ENCODE measurements at places on chromosomes 6 and 20.

DNA sequence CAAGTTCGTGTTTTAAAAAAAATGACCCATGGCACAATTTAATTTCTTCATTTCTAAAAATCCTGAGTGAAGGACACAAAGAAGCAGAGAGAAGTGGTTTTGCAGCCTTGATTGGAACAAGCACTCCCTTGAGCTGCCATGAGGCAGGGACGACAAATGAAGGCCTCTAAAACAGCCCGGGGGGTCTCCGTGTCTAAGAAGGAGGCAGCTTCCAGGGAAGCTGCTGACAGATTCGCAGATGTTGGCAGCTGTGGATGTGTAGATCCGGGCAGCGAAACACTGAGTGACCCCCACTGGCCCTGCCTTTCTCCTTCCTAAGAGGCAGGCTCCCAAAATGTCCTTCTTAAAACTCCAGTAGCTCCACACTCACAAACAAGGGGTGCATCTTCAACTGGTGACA lies 9.6 kb upstream of the LBP start:
- no peak for DNase-seq

- DNase-seq = no peak
Measured at GRCh38 chr6:23027281-23027680, 457.9 kb downstream of the HDGFL1 start.

- DNase-seq = no peak
Measured at GRCh38 chr20:24560571-24561491, 91.4 kb downstream of the SYNDIG1 start.

GRCh38 chr20:21505810-21506530 lies 7.9 kb downstream of the NKX2-2 start:
- DNase-seq = no peak

DNA sequence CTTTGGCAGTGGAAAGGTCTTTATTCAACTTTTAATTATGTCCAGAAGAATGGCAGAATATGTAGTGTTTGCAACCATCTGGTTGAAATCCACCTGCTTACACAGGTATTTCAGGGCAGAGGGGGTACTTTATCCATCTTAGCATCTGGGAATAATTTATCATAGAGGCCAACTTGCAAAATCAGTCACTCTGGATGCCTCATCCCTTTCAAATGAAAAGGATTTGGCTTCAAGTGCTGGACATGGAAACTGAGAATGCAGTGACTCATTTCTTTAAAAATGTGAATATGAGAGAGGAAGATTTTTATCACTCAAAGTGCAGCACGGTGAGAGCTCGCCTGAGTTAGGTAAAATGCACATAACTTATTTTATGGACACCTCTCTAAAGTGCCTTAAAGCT lies 758.3 kb downstream of the KIF16B start:
- DNase-seq = no peak

- no peak for DNase-seq
Measured at GRCh38 chr20:19497064-19497463, 261.0 kb upstream of the RIN2 start.

All from NCI-H1092 (cell line).